ENCODE measurements at places on chromosomes 2 and 18. TPM values are rescaled to one million over a fixed set of nuclear protein-coding genes. Genes with fewer than 3 reads are reported as not detected.

DNA sequence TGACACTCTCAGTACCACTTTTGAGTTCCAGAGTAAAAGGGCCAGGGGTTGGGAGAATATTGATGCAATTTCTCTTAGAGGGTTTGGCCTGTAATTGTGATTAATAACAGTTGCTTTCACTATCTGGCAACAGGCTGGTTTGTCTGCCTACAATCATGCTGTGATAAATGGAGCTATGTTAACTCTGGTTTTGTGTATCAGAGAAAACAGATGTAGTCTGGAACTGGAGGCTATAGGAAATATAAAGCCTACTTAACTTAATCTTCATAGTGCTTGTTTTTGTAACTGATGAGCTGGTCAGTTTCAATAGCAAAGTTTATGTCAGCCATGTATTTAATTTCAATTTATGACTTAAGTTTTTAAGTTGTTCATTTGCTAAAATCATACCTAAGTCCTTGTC, 138.0 kb downstream of the AGPS start:
- H3K4me1 ChIP-seq = no peaks in the 10 kb centered on the region
- H3K27ac ChIP-seq = no peak overlapping the region
- no peaks in the 10 kb centered on the region for H3K27me3 ChIP-seq
- H3K36me3 ChIP-seq = no peaks in the 10 kb centered on the region
- H3K4me3 ChIP-seq = no peak overlapping the region

GRCh38 chr2:179824961-179825360, 36.5 kb downstream of the ZNF385B start:
- H3K27ac ChIP-seq = no peak overlapping the region
- no peak for DNase-seq
- no peaks in the 10 kb centered on the region for H3K36me3 ChIP-seq
- no peaks in the 10 kb centered on the region for H3K27me3 ChIP-seq
- no peak overlapping the region for H3K4me3 ChIP-seq

DNA sequence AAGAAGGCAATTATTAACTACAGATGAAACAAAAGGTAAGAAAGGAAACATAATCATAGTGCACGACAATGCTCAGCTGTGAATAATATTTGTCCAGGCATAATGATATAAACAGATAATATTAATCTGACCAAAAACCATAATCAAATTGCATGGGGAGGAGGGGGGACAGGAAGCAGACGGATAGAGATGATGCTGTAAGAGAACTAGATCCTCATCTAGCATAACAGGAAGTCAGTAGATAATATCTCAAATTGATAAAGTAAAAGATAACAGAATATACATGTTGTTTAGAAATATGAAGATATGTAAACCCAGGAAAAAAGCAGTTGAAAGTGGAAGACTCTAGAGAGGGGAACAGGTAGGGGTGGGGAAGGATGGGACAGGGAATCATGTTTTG, 84.9 kb upstream of the TGFA start:
- no peak for DNase-seq
- no peaks in the 10 kb centered on the region for H3K4me1 ChIP-seq
- H3K27ac ChIP-seq = no peak overlapping the region
- H3K27me3 ChIP-seq = no peaks in the 10 kb centered on the region

- no peak for DNase-seq
- H3K27me3 ChIP-seq = no peaks in the 10 kb centered on the region
- H3K27ac ChIP-seq = no peak overlapping the region
- H3K4me3 ChIP-seq = no peak overlapping the region
- no peaks in the 10 kb centered on the region for H3K4me1 ChIP-seq
These were observed 201.1 kb downstream of the DCC start for GRCh38 chr18:52541056-52541455.

DNA sequence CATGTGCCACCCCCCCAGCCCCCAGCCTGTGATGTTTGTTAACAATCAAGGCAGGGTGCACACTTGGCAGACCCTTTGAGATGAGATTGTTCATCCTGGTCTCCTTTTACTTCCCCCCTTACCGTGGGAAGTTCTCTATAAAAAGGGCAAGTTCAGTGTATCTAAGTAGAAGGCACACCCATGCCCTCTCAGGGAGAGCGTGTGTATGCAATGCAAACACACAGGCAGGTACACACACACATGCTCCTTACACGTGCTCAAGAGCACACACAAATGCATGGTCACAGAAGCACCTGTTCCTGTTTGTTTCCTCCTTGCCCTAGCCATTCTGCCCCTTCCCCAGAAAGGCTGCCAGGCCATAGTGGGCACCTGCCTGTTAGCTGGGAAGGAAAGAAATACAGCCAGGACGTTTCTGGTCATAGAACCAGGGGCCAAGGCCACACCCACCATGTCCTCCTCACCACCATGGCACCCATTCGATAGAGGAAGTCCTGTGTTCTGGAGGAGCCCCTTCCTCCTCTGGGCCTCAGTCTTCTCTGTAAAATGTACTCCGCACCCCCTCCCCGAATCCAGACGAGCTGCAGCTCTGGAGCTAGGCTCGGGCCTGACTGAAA, 3.1 kb downstream of the ATOH8 start:
- H3K36me3 ChIP-seq = peaks cover 40% of the 10 kb centered on the region
- H3K4me3 ChIP-seq = peak overlapping the region; percentile 95
- peaks cover 73% of the 10 kb centered on the region for H3K4me1 ChIP-seq
- H3K27ac ChIP-seq = peak overlapping the region; percentile 98
- DNase-seq = no peak

GRCh38 chr18:47628893-47629292, 301.6 kb downstream of the SMAD2 start:
- DNase-seq = no peak
- peaks cover 15% of the 10 kb centered on the region for H3K4me1 ChIP-seq
- H3K4me3 ChIP-seq = no peak overlapping the region
- H3K27me3 ChIP-seq = no peaks in the 10 kb centered on the region

- no peaks in the 10 kb centered on the region for H3K36me3 ChIP-seq
- no peak overlapping the region for H3K4me3 ChIP-seq
- no peak for DNase-seq
- H3K27ac ChIP-seq = no peak overlapping the region
- H3K4me1 ChIP-seq = no peaks in the 10 kb centered on the region
These were observed 215.1 kb upstream of the POU3F3 start for GRCh38 chr2:104638859-104639202.

- H3K27ac ChIP-seq = no peak overlapping the region
- no peaks in the 10 kb centered on the region for H3K36me3 ChIP-seq
- no peaks in the 10 kb centered on the region for H3K4me1 ChIP-seq
These were observed 496.9 kb upstream of the HNMT start for GRCh38 chr2:137467246-137467862.

DNA sequence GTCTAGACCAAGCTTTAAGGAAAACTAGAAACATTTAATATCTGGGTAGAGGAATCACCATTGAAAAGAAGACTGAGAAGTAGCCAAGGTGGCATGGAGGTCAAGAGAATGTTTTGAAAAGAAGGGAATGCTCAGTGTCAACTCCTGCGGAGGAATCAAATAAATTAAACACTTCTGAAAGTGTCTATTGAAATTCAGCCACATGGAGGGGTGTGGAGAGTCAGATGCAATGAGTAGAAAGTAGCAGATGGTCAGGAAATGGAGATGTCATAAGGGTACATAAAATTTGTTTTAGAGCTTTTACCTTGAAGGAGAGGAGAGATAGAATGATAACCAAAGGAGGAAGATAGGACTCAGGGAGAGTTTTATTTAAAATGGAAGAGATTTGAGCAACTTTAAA, 35.1 kb downstream of the NLRC4 start:
- DNase-seq = no peak
- no peak overlapping the region for H3K27ac ChIP-seq
- H3K27me3 ChIP-seq = no peaks in the 10 kb centered on the region

GRCh38 chr2:168427451-168427850, 28.6 kb upstream of the CERS6 start:
- no peak overlapping the region for H3K4me3 ChIP-seq
- DNase-seq = no peak
- H3K27ac ChIP-seq = no peak overlapping the region
- H3K4me1 ChIP-seq = no peaks in the 10 kb centered on the region

- no peaks in the 10 kb centered on the region for H3K27me3 ChIP-seq
- no peak overlapping the region for H3K4me3 ChIP-seq
- DNase-seq = no peak
- H3K4me1 ChIP-seq = peaks cover 8% of the 10 kb centered on the region
- no peak overlapping the region for H3K27ac ChIP-seq
- no peaks in the 10 kb centered on the region for H3K36me3 ChIP-seq
These were observed 361.0 kb downstream of the ANAPC1 start for GRCh38 chr2:111523009-111523408.

DNA sequence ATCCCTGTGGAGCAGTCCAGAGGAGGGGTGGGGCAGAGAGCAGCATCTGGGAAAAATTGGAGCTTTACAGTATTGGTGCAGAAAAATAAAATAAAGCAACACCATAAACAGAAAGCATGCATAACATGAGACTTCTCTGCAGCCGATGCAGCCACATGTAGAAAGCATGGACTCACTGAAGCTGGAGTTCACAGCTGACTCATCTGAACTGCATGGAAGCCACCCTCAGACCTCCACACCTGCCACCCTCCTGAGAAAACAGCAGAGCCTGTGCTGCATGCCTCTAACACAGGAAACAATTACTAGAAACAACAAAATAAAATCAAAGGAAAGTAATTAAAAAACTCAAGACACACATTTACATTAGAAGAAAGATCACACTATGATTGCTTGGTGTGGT, 169.4 kb upstream of the ALKAL2 start:
- no peaks in the 10 kb centered on the region for H3K36me3 ChIP-seq
- no peak for DNase-seq
- no peak overlapping the region for H3K27ac ChIP-seq
- no peaks in the 10 kb centered on the region for H3K4me1 ChIP-seq
- H3K4me3 ChIP-seq = no peak overlapping the region
- H3K27me3 ChIP-seq = no peaks in the 10 kb centered on the region

DNA sequence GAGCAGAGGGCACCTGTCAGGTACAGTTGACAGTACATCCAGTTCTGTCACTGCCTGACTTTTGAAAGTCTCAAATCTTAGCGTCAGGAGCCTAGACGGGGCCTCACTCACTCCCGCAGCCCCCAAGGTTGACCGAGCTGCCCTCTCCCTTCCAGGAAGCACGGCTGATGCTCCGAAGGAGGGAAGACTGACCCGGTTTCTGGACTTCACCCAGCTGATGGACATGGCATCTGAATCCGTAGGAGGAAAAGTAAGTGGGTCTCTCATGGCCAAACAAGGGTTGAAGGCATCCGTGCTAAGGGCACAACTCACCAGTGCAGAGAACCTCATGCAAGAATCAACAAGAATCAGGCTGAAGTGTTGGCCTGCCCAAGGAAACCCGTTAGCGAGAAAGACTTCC, 12.9 kb downstream of the ALLC start:
- no peak overlapping the region for H3K27ac ChIP-seq
- no peaks in the 10 kb centered on the region for H3K27me3 ChIP-seq
- no peaks in the 10 kb centered on the region for H3K36me3 ChIP-seq
- H3K4me3 ChIP-seq = no peak overlapping the region

DNA sequence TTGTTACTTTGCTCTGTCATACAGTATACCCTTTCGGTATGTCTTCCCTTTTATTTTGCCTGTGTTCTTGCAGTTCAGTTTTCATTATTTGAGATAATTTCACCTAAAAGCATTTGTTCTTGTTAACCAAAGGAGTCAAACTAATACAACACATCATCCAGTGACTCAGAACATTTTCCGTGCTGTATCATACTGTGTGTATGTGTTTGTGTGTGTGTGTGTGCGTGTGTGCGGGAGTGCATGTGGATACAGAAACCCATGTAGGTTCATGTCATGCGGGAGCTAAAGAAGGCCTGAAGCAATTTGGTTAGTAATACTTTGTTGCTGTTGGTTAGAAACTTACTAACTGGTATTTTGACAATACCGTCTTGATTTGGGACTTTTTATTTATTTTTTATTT, 60.0 kb downstream of the CEP192 start:
- no peak overlapping the region for H3K27ac ChIP-seq
- H3K27me3 ChIP-seq = no peaks in the 10 kb centered on the region
- no peak for DNase-seq

Gene C1QL2
- total RNA-seq = not detected

Gene SLC9A4
- total RNA-seq = not detected

Gene DTNB
- total RNA-seq = 28.2 TPM

Gene ACMSD
- total RNA-seq = not detected

Gene LAMA3
- 202 TPM for total RNA-seq

Gene C1GALT1C1L
- total RNA-seq = not detected

Gene ATOH8
- 61.2 TPM for total RNA-seq

Gene ADAM23
- 3.5 TPM for total RNA-seq

Gene LRP2
- total RNA-seq = 20.0 TPM

Data from upper lobe of left lung (tissue), 6 donors.